ENCODE measurements at places on chromosomes 5 and 9.
A peak's percentile ranks its signal among the peaks of the same experiment; 100 is the strongest.

GRCh38 chr5:168553377-168554130 lies 24.4 kb downstream of the FBLL1 start:
- DNase-seq = no peak

DNA sequence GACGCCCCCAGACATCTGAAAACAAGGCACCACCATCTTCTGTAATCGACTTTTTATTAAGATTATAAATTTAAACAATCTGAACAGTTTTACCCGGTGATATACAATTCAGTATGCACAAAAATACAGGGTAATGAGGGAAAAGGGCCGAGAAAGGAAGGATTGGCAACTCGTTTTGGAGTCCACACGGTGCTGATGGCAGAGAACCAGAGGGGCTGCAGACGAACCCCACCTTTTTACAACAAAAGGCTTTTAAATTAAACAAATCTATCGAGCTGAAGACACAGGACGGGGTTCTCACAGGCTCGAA lies 2.6 kb downstream of the IER5L start:
- DNase-seq = no peak

DNA sequence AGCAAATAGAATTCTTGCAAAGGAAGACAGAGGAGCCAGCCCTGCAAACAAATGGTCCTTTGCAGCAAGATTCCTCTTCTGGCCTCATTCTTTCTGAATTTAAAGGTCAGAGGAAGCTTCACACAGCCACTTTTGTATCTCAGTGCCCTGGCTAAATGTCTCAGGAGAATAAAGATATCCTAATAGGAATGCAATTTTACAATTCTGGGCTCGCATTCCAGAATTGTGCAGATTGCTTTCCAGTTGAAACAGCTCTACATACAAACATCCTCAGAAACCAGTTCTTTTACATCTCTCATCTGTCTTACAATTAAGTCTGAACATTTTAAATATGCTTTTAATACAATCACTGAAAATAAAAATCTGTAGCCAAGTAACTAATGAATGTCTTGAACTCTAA lies 14.6 kb upstream of the ACOT12 start:
- no peak for DNase-seq

- DNase-seq = no peak
Observed at GRCh38 chr9:81380504-81381359, 308.6 kb downstream of the TLE1 start.

GRCh38 chr5:128315671-128316070 lies 222.4 kb downstream of the FBN2 start:
- no peak for DNase-seq

DNA sequence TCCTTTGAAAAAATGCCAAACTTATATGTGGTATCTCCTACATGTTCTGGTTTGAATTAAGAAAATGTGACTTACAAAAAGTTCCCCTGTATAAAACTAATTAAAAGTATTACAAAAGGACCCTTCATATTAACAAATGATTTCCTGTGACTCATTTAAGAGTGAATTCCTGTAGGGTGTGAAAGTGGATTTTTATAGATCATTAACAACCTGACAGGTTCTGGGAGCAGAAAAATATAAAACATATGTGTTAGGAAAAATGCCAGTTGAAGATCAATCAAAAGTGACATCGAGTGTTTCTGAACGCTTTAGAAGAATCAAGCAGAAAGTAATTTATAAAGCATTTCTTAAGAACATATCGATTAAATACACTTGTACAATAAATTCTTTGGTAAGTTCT lies 35.5 kb downstream of the CAMK4 start:
- no peak for DNase-seq

- DNase-seq = no peak
Observed at GRCh38 chr5:179292202-179292601, 53.1 kb downstream of the ADAMTS2 start.

DNA sequence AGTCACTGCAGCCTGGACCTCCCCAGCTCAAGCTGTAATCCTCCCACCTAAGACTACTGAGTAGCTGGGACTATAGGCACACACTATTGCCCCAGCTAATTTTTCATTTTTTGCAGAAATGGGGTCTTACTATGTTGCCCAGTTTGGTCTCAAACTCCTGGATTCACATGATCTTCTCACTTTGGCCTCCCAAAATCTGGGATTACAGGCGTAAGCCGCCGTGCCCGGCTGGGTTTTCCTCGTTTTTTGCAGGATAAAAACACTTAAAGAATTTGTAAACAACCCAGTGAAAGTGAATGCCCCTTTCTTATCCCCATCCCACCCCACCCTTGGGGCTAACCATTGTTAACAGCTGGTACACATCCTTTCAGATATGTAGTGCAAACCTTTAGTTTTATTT lies 7.7 kb downstream of the CLTB start:
- no peak for DNase-seq

DNA sequence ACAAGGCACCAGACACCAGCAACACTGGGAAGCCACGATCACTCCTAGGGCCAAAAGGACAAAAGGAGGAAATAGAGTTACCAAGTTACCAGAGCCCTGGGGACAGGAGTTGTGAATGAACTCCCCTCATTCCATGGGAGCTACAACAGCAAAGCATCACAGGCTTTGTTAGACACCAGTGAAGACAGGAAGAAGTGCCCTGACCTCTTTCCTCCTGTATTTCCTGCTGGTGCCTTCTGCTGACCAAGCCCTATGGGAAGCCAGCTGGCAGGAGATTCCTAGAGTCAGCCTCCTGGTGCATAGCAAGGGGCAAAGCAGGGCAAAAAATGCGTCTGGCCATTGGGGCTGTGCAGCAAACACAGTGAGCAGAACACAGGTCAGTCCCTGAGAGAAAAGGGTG lies 374.7 kb downstream of the ZSWIM6 start:
- DNase-seq = no peak

- DNase-seq = no peak
Observed at GRCh38 chr9:112069318-112070169, 105.6 kb downstream of the SUSD1 start.

DNA sequence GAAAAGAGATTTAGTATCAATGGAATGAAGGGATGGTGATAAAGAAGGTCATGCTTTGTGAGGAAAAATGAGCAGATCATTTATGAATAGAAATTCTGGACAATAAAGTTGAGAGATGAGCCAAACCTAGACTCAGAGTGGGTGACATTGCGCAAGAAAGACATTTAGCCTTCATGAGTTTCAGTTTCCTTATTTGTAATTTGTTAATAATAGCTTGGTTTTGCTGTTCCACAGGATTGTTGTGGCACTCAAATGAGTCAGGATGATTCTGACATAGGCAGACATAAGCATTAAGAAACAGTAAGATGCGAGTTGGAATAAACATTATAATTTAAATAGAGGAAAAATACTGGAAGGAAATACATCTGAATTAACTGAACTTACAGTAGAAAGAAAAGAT lies 34.8 kb downstream of the ITGA2 start:
- peak; percentile 82 for DNase-seq

DNA sequence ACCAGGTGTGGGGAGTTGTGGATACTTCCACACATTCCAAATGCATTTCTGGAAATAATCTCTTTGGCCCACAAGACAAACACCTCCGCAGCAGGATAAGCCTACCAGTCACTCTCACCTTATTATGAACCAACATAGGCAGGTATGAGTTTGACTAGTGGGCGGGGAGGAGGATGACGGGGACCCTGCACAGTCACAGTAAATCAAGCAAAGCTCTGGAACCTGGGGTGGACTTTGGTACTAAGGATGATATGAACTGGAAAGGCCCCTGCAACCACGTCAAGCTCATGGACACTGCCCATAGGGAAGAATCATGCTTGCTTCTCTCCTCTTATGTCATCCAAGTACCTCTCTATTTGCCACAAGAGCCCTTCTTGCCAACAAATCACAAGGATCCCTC lies 259.4 kb downstream of the HSPA4 start:
- no peak for DNase-seq

- DNase-seq = no peak
Observed at GRCh38 chr9:6034954-6035353, 19.5 kb upstream of the RANBP6 start.

- DNase-seq = peak; percentile 73
Observed at GRCh38 chr5:41924872-41925554, at the start of gene FBXO4. Gene FBXO4, plus strand, starts transcription at chr5:41925281. Its CDS starts 29 bp downstream, at chr5:41925310.

DNA sequence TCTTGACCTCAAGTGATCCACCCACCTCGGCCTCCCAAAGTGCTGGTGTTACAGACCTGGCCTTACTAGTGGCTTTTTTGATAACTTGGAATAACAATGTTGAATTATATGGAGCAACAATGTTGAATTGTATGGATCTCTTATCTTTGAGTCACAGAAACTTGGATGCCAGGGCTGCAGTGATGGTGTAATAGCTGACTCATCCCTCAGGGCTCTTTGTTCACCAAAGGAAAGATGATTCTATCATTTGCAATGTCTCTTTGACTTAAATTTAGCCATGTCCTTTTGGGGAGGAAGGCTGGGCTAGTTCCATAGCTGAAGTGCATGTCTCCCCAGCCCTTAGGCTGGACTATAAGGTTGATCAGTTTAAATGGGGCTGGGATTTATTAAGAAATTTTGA lies 172.3 kb downstream of the PDZD2 start:
- DNase-seq = peak; percentile 91

DNA sequence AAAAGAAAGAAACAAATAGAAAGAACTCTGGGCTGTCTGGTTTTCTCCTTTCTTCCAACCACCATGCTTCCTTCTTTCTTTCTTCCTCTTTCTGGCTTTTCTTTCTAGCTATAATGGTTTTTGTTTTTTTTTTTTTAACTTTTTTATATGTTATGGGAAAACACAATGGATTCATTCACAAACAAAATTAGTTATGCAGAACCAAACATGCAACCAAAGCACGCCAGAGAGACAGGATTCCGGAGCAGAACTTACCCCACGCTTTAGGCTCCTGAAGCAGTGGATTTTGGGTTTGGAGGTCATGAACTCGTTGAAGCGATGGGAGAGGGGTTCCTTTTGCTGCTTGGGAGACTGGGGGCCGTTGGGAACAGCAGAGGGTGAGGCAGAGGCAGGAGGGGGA lies 88.3 kb downstream of the USP20 start:
- DNase-seq = no peak

- DNase-seq = no peak
Observed at GRCh38 chr5:393846-394275, 49.1 kb upstream of the EXOC3 start.

DNA sequence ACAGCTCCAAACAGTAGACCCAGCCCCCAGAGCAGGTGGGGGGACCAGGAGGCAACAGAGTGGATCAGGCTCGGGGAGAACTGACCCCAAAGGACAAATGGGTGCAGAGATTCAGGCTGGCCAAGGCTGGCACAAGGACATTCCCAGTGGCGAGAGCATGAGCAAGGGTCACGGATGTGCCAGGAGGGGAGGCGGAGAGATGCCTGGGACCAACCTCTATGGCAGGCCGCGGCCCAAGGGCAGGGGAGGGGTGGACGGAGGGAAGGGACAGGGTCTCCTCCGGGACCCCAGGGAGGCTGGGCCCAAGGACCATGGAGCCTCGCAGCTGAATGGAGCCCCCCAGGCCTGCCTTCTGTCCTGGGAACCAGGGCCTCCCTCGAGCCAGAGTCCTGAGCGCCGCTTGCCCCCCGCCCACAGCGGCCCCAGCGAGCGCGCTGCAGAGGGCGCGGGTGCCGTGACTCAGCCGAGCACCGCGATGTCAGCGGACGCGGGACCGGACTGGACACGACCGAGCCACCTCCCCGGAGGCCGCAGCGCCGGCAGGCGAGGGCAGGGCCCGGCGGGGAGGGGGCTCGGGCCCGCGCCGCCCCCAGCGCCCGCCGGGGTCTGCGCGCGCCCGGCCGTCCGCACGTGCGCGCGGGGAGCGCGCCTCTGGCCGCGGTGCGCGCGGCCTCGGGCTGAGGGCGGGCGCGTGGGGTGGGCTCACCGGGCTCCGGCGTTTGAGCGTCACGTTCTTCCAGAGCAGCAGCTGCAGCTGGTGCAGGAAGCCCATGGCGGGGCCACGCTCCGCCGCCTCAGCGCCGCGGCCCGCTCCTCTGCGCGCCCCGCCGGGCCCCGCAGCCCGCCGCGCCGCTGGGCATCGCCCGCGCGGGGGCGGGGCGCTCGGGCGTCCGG lies at the start of gene ABCA2:
Gene ABCA2 (minus strand): TSS at position 869 of the 894 bp plus-strand sequence. CDS start 97 bp downstream, at position 772.
- no peak for DNase-seq

DNA sequence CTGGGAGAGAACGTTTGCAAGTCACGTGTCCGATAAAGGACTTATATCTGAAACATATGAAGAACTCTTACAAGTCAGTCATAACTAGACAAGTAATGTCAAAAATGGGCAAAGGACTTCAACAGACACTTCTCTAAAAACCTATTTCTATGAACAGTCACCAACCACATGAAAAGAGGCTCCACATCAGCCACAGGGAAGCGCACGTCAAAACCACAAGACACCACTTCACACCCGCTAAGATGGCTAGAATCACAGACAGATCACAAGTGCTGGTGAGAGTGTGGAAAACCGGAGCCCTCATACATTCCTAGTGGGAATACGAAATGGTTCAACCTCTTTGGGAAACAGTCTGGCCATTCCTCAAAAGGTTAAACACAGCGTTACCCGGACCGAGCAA lies 11.5 kb upstream of the CARD9 start:
- DNase-seq = no peak

DNA sequence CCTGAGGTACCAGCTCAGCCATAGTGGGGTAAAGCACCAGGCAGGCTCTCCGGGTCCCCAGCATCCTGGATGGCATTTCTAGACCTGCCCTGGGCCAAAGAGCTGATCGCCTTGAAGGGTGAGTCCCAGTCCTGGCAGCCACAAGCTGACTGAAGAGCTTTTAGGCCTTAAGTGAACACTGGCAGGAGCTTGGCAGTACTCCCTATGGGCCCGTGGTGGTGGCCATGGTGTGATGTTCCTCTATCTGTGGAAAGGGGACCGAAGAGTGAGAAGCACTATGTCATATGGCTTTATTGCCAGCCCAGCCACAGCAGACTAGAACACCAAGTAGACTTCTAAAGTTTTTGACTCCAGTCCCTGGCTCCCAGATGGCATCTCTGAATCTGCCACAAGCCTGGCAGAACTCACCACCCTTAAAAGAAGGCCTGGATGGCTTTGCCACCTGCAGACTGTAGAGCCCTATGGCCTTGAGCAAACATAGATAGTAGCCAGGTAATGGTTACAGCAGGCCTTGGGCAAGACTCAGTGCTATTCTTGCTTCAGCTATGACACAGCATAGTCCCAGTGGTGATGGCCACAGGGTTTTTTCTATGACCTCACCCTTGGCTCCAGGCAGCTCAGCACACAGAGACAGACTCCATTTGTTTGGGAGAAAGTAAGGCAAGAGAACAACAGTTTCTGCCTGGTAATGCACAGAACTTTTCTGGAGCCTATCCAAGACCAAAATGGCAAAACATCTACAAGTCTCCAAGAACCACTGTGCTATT lies 801.5 kb upstream of the DMAC1 start:
- DNase-seq = no peak

DNA sequence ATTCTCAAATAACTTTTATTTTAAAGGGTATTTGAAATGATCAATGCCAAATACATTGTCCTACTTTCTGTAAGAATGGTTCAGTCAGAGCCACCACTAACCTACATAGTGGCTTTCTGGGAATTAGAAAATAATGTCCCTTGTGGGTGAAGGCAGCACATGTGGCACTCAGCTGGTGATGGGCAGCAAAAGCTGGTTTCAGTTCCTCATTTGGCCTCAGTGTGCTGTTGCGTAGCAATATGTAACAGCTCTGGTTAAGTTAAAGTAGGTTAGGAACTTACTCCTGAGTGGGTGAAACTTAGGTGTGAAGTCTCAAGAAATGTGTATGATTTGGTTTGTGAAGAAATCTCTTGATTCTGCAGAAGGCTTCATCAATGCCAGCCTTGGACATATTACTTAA lies 99.6 kb upstream of the SPEF2 start:
- no peak for DNase-seq

Measured in HFFc6 (cell line).